Activated naive CD8-positive, alpha-beta T cell treated with anti-CD3 and anti-CD28 coated beads, Interleukin-2, amount 10 ng/mL, durations not matched to agents 7 days and 5 days (primary cell): ENCODE measurements at places on chromosomes 16 and 17. TPM values are rescaled to one million over a fixed set of nuclear protein-coding genes. Genes with fewer than 3 reads are reported as not detected.

GRCh38 chr17:77723909-77724875, 234.3 kb upstream of the TNRC6C start:
- no peak overlapping the region for H3K27ac ChIP-seq
- no peak overlapping the region for H3K4me3 ChIP-seq
- no peak for DNase-seq
- H3K27me3 ChIP-seq = peaks cover 13% of the 10 kb centered on the region

DNA sequence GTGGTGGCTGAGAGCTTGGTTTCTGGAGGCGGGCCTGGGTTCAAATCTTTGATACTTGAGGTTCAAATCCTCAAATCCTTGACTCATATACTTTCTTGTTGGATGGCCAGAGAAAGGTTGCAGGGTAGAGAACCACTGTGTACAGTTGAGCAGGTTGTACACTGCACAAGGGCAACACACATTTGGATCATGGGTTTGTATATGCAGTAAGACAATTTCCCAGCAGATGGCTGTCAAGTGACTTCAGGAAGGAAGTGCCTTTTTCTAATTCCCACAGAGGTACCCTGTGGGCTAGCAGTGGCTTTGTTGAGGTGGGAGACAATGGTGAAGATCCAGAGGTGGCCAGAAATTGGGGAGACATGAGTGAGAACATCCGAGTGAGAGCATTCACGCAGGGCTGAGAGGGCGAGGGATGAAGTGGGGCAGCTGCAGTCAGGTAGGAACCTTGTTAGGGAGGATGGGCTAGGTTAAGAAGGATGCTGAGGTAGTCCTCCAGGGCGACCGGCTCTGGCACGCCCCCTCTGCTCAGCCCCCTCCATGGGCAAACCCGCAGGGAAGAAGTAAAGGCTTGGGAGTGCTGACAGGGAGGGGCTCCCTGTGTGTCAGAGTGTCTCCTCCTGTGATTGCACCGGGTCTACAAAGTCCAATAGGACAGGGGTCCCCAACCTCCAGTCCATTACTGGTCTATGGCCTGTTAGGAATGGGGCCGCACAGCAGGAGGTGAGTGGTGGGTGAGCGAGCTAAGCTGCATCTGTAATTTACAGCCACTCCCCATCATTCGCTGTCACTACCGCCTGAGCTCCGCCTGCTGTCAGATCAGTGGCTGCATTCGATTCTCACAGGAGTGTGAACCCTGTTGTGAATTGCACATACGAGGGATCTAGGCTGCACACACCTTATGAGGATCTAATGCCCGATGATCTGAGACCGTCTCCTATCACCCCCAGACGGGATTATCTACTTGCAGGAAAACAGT, 2.7 kb downstream of the C16orf89 start:
- H3K27me3 ChIP-seq = peaks cover 3% of the 10 kb centered on the region
- no peak for DNase-seq
- H3K27ac ChIP-seq = no peak overlapping the region
- no peak overlapping the region for H3K4me3 ChIP-seq

- peak overlapping the region; percentile 63 for H3K27ac ChIP-seq
- H3K27me3 ChIP-seq = peaks cover 21% of the 10 kb centered on the region
- DNase-seq = peak; percentile 66
- peaks cover 36% of the 10 kb centered on the region for H3K4me1 ChIP-seq
- peaks cover 31% of the 10 kb centered on the region for H3K36me3 ChIP-seq
- H3K4me3 ChIP-seq = peak overlapping the region; percentile 77
Measured at GRCh38 chr16:84648595-84649510, 542 bp downstream of the KLHL36 start.

Gene HEXD
- 84.1 TPM for total RNA-seq

Gene NUP88
- 93.6 TPM for total RNA-seq

DNA sequence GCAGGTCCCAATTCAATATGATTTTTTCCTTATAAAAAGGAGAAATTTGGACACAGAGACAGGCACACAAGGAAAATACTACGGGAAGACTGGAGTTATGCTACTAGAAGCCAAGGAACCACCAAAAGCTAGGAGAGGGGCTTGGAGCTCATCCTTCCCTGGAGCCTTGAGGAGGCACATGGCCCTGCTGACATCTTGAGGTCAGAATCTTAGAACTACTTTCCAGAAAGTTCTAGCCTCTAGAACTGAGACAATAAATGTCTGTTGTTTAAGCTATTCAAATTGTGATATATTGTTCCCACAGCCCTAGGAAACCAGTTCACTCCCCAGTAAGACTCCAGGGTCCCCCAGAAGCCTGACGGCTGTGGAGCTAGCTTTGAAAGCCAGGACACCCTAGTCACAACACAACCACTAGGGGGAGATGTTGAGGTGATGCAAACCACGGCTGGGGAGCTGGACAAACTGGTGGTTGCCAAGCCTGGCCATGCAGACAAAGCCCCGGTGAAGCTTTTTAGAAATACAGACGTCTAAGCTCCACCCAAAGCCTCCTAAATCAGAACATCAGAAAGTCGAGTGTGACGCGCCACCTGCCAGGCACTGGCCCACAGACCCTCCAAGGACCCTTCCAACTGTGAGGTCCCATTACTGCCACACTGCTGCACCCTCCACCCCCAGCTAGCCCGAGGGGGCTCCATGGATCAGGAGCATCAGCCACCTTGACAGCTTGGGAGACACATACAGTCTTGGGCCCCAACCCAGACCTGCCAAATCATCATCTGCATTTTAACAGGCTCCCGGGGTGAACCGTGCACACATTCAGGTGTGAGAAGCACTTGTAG, 106.4 kb downstream of the SLC39A11 start:
- H3K27me3 ChIP-seq = no peaks in the 10 kb centered on the region
- H3K4me3 ChIP-seq = no peak overlapping the region
- no peak overlapping the region for H3K27ac ChIP-seq
- H3K4me1 ChIP-seq = no peaks in the 10 kb centered on the region
- H3K36me3 ChIP-seq = no peaks in the 10 kb centered on the region

DNA sequence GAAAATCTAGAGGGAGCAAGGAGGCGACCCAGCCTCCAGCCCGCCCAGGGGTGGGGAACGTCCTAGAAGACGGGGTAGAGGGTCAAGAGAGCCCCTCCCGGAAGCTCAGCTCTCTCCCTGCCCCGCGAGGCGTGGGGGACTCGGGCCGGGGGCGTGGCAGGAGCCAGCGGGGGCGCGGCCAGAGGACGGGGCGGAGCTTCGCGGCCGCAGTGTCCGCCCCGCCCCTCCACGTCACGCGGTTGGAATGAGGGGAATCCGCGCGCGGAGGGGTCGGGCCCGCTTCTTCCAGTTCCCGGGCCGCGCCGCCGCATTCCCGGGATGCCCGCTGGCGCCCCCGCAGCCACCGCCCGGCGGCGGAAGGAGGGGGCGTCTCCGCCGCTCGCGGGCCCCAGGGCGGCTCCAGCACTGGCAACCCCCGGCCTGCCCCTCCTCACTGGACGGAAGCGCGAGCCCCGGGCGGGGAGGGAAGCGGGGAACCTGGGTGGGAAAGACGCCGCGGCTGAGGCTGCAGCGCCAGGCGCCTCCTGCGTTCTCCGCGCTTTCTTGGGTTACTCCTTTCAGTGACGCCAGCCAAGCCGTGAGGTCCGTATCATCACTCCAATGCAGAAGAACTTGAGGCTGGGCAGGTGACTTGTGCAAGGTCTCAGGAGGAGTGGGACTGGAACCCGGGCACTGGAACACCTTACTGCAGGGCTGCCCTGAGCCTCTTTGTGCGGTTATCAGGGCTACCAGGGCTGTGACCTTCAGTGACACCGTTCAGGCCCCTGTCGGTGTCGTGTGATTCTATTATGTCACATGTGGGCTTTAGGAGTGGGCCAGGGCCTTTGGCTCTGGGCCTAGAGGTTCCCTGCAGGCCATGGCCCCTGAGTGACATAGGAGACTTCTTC, 4.3 kb downstream of the MYO1C start:
- H3K4me3 ChIP-seq = peak overlapping the region; percentile 84
- peaks cover 7% of the 10 kb centered on the region for H3K27me3 ChIP-seq
- H3K27ac ChIP-seq = peak overlapping the region; percentile 51
- H3K4me1 ChIP-seq = peaks cover 17% of the 10 kb centered on the region

GRCh38 chr16:66286527-66286926, 80.0 kb upstream of the CDH5 start:
- H3K4me1 ChIP-seq = no peaks in the 10 kb centered on the region
- H3K27me3 ChIP-seq = peaks cover 6% of the 10 kb centered on the region
- no peak for DNase-seq
- no peak overlapping the region for H3K4me3 ChIP-seq

Gene PLK1
- 76.5 TPM for total RNA-seq

GRCh38 chr17:19433255-19433654, 22.2 kb downstream of the RNF112 start:
- H3K36me3 ChIP-seq = no peaks in the 10 kb centered on the region
- no peaks in the 10 kb centered on the region for H3K4me1 ChIP-seq
- H3K27me3 ChIP-seq = peaks cover 17% of the 10 kb centered on the region
- DNase-seq = no peak
- H3K27ac ChIP-seq = no peak overlapping the region

- no peaks in the 10 kb centered on the region for H3K27me3 ChIP-seq
- peaks cover 44% of the 10 kb centered on the region for H3K36me3 ChIP-seq
- H3K27ac ChIP-seq = peak overlapping the region; percentile 93
- peak; percentile 69 for DNase-seq
- H3K4me1 ChIP-seq = peaks cover 77% of the 10 kb centered on the region
Measured at GRCh38 chr17:77465358-77466041, 324.7 kb downstream of the SEC14L1 start.

DNA sequence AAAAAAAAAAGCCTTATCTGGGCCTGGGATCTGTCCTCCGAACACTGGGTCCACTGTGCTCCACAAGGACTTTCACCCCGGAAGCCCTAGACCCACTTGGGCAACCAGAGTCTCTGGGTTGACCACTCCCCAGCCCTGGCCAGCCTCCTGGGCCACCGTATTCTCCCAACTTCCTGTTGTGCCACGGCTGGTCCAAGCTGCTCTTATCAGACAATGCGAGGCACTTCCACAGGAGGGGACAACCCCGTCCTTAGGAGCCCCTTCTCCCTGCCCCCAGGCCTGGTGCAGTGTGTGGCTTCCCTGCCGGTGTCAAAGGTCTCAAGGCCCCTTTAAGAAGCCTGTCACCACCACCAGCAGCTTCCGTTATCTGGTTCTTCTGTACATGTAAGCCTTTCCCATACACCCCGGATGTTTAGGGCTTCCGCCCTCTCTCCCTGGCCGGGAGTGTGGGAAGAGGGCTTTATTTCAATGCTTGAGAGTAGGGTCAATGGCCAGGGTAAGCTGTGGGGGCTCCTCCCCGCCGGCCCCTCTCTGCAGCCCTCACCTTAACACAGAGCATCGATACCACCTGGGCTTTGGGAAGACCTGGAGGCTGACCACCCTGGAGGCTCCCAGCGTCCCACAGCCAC, 313.0 kb downstream of the SEC14L1 start:
- peak overlapping the region; percentile 99 for H3K4me3 ChIP-seq
- peak overlapping the region; percentile 94 for H3K27ac ChIP-seq
- peak; percentile 70 for DNase-seq

Gene PRSS33
- 0.17 TPM for total RNA-seq

GRCh38 chr17:32385121-32385520, 35.2 kb downstream of the ZNF207 start:
- no peaks in the 10 kb centered on the region for H3K27me3 ChIP-seq
- H3K36me3 ChIP-seq = peaks cover 26% of the 10 kb centered on the region
- DNase-seq = no peak
- peaks cover 4% of the 10 kb centered on the region for H3K4me1 ChIP-seq

DNA sequence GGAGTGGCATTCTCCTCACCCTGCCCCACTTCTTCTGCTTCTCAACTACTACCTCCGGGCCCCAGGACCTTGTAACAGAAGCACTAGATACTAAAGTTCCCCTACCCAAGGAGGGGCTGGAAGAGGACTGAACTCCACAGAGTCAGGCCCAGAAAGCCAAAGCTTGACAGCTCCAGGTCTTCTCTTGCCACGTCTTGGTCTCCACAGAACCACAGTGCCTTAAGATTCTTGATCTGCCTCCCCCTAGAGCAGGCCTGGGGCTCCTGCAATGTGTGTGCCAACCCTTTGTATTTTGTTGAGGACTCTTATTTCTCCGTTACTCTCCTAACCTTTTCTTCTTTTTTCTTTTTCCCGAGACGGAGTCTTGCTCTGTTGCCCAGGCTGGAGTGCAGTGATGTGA, 4.0 kb downstream of the SLC16A13 start:
- H3K27me3 ChIP-seq = peaks cover 3% of the 10 kb centered on the region
- no peak for DNase-seq
- peaks cover 2% of the 10 kb centered on the region for H3K36me3 ChIP-seq
- no peak overlapping the region for H3K4me3 ChIP-seq

GRCh38 chr16:57185446-57185944, 344 bp downstream of the PSME3IP1 start:
- DNase-seq = no peak
- peak overlapping the region; percentile 98 for H3K27ac ChIP-seq
- H3K36me3 ChIP-seq = peaks cover 4% of the 10 kb centered on the region
- peaks cover 24% of the 10 kb centered on the region for H3K4me1 ChIP-seq
- H3K4me3 ChIP-seq = peak overlapping the region; percentile 97
- H3K27me3 ChIP-seq = no peaks in the 10 kb centered on the region

GRCh38 chr16:14374451-14375131, 255.5 kb downstream of the PARN start:
- no peak overlapping the region for H3K27ac ChIP-seq
- H3K4me3 ChIP-seq = no peak overlapping the region
- H3K36me3 ChIP-seq = no peaks in the 10 kb centered on the region
- no peak for DNase-seq

DNA sequence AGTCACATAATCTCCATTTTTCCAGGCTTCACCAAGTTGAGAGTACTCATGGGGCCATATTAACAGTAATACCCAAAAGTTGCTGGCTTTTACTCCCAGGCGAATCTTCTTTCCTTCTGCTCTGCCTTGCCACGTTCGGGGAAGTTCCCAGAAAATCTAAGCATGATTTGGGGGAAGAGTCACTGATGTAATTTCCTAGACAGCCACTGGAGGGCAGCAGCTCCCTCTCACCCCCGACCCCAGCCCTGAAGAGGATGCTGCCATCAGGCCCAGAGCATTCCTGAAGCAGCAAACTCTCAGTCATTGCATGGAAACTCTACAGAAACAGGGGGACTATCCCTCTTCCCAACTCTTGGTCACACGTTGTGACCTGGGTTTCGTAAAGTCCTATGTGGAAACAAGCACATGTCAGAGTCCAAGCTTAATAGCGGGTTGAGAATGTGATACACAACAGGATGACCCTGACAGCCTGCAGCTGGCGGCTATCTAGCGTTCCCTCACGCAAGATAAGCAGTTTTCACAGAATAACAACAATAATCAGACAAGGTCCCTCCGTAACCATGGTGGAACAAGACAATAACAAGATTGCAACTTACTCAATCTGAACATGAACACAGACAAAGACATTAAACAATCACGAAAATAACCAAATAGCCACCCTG, 43.8 kb upstream of the DHX40 start:
- peaks cover 31% of the 10 kb centered on the region for H3K27me3 ChIP-seq
- peak; percentile 62 for DNase-seq
- peaks cover 5% of the 10 kb centered on the region for H3K4me1 ChIP-seq
- H3K4me3 ChIP-seq = peak overlapping the region; percentile 3
- no peak overlapping the region for H3K27ac ChIP-seq

Gene MYLK3
- total RNA-seq = 0.61 TPM
